ENCODE measurements at places on chromosomes 5 and 9.
A peak's percentile ranks its signal among the peaks of the same experiment; 100 is the strongest.

DNA sequence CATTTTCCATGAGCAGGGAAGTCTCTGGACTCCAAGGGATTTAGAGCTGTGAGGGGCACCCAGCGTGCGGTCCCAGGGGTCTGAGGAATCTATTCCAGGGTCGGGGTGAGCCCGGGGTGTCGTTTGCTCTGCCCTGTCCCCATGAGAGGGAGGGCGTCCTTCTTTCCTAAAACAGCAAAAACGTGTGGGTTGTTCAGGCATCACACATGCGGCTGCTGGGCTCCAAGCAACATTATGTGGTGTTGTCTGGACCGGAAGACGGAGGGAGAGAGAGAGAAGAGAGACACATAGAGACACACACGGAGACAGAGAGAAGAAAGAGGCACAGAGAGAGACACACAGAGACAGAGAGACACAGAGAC, 42.7 kb upstream of the COL5A1 start:
- DNase-seq: no peak

DNA sequence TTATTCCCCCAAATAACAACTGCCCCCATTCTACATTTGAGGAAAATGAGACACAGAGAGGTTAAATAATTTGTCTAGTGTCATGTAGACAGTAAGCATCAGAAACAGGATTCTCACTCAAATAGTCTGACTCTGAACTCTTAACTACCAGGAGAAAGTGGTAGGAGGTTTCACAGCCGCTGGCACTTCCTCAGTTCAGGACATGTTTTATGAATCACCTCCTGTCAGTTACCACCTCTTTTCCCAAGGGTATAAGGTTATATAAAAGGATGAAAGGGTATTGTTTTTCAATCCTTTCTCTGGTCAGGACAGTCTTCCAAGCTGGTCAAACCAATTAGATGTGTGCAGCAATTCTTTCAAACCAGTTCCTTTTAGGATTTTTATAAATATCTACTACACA, 52.1 kb downstream of the TSSK1B start:
- no peak for DNase-seq

DNA sequence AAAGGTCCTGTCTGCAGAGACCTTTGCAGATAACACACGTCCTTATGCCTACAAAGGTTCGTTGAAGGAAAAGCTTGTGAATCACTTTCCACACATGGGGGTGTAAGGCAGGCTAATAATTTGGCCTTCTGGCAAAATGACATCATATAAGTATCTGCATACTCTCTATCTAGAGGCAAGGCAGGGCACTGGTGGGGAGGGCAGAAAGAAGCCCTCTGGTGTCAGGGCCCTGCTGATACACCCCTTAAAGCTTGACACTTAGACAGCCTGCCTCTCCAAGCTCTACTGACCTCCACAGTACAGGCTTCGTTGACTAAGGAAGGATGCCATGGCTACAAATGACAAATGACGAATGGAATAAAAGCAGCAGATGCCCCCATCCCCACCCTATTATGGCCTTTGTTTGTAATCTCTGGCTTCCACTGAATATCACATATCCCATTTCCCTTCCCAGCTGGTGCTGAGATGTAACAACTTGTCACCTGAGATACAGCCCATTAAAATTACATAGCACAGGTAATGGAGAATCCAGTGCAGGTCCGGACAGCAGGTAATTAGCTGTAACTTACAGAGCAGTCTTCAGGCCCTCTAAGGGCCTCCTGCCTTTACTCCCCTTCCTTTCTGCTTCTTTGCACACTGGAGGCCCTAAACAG, 76.9 kb upstream of the IFNK start:
- no peak for DNase-seq

DNA sequence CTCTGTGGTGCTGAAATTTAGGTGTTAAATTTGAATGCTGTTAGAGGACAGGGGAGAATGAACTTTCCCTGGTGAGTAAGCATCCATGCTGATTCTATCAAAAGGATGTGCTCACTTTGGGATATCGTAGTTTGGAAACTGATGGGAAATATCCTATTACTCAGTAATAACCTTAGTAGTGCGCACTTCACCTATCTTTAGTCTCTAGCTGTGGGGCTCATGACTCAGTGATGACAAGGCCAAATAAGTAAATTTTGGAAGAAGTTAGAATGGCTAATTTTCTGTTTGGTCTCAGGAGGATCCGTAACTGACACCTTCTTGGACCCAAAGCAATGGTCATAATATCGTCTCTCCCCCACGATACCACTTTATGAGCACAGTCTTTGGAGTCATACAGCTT, 448.4 kb downstream of the PSAT1 start:
- no peak for DNase-seq

DNA sequence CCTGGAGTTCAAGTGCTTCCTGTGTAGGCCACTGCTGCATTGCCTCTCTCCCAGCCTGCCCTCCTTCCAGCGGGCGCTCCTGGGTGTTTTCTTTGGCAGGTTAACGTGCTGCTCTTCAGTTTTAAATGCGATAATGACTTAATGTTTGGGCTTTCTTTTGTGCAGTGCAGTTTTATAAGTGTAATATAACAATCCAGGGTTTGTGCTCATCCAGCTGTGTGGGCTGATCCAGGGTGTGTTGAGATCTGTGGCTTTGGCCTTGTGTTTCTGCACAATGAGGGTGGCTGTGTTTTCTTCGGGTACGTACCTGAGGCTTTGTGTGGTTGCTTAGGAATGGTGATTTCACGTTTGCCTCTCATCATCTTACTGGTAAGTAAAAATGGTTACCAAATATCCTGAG, 50.6 kb downstream of the PCSK5 start:
- DNase-seq: no peak

- no peak for DNase-seq
Observed at GRCh38 chr5:169762338-169763095, 125.4 kb downstream of the DOCK2 start.

- DNase-seq: no peak
Observed at GRCh38 chr5:139763930-139764791, 31.4 kb upstream of the PSD2 start.

GRCh38 chr5:119269061-119269944, 86.5 kb upstream of the TNFAIP8 start:
- DNase-seq: peak; percentile 37

GRCh38 chr5:38193015-38193581, 65.3 kb upstream of the EGFLAM start:
- DNase-seq: peak; percentile 45

GRCh38 chr9:133591116-133591910, 17.9 kb downstream of the FAM163B start:
- DNase-seq: no peak

GRCh38 chr5:180785794-180786221, 16.8 kb downstream of the MGAT1 start:
- DNase-seq: peak; percentile 38
